A673 (cell line): ENCODE measurements at places on chromosomes 5 and 9. TPM values are rescaled to one million over a fixed set of nuclear protein-coding genes. Genes with fewer than 3 reads are reported as not detected.

LCN9 gene
- not detected in 2 replicates for total RNA-seq

GRCh38 chr9:16458696-16459420, 411.6 kb downstream of the BNC2 start:
- no peak for DNase-seq

DNA sequence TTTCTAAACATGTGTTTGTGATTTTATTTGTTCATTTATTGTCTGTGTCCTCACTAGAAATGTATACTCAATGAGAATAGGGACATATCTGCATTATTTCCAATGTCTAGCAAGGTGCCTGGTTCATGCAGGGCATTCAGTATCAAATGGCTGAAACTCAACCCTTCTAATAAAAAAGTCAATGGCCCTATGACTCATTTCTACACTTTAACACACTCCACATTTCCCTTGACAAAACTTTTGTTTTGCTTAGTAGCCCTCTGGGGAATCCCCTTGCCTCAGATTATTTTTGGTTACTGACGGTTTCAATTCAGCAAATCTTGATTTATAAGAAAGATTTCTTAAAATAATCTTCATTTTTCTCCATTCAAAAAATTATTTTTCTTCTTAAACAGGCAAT, 206.0 kb upstream of the DMRTA1 start:
- DNase-seq: no peak

DNA sequence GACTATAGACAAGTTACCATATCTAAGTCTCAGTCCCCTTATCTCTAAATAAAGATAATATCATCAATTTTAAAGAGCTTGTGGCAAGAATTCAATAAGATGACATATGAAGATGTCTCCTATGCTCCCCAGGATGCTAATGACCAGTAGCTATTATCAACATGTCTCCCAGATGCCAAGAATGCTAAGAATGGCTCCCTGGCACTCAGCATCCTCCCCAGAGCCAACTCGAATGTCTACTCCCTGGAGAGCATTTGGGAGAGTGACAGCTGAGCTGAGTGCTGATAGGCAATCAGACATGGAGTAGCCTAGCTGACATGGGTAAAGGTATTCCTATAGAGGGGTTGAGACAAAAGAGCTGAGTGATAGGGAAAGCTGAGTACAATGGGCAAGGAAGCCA, 15.9 kb downstream of the P4HA2 start:
- peak; percentile 52 for DNase-seq

ADAMTS12 gene
- total RNA-seq: 0.76 and 0.84 TPM in 2 replicates

NDUFS6 gene
- total RNA-seq: 69.4 and 72.8 TPM in 2 replicates

SPATA31D4 gene
- total RNA-seq: not detected in 2 replicates

GRCh38 chr5:131538177-131538593, 96.8 kb downstream of the RAPGEF6 start:
- no peak for DNase-seq

NFIB gene
- total RNA-seq: 41.2 and 42.9 TPM in 2 replicates

- DNase-seq: no peak
These were observed 146.0 kb downstream of the CACNA1B start for GRCh38 chr9:138023394-138024124.

DNA sequence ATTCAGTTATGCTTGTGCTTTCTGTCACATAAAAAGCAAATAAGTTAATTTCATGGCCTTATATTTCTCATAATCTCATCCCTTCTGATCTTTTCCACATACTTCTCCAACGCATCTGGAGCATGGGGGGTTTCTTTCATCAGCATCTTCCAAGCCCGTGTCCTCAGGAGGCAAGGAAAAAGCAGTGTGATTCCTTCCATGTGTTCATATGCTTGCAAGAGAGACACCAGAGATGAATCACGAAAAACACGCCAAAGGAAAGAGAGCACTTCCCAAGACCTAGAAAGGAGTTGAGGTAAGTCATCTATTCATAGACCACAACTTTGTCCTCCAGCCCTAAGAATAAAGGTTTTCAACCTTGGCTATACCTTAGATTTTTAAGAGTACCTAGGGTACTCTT, 26.0 kb upstream of the SVEP1 start:
- no peak for DNase-seq

HAPLN1 gene
- total RNA-seq: 0.32 and 1.2 TPM in 2 replicates

DNA sequence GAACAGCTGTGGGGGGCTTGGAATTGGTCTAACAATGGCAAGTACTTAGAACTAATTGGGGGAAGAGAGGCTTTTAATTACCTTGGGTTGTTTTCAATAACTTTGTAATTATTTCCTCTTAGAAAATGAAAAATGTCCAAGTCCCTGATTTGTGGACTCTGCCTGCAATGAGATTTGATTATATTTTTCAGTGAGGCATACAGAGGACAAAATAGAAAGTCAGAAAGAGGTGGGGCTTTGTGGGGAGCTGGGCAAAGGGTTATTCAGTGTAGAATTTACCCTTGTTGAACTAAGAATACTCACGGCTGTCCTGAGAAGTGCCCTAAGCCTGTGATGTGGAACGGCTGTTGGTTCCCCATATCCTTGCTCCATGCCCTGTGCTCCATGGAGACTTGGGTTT, 153.0 kb downstream of the ICE1 start:
- DNase-seq: no peak

DNA sequence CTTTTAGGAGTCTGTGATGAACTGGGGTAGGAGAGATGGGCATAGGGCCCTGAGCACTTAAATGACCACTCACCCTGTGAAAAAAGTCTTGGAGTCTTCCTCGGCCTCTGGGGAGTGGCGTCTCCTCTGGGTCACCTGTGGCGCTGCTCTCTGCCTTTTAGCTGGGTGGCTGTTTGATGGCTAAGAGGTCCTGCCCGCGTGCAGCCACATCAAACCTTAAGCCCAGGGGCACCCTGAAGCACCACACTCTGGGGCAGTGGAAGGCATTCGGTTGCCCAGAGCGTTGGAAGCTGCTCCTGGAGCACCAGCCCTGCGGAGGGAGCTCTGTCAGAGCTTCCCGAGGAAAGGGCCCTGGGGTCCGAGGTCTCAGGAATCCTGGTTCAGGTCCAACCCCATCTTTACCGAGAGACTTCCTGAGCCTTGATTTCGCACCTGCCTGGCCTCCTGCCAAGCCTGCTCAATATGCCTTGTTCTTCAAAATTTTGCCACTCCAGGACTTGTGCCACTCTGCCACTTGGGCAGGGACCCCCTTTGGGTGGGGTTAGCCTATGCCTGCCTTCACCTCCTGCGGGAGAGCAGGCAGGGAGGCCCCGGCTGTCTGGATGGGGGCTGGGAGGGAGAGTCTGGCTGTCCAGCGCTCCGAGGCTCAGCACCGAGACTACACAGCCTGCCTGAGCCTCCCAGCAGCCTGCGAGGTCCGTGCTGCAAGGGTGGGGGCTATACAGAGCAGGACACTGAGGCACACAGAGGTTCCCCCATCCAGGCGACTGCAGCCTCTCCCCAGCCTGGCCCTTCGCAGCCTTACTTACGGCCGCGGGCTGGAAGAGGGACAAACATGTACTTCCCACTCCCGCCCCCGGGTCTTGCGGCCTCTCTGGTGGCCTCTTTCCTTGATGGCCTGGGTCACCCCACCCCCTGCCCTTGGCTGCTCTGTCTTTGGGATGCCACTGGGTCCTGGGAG, 63.4 kb upstream of the RNU6ATAC start:
- DNase-seq: no peak
